Caco-2 (cell line): ENCODE measurements at places on chromosomes 3 and 15. TPM values are rescaled to one million over a fixed set of nuclear protein-coding genes. Genes with fewer than 3 reads are reported as not detected.

The SOX14 gene
- total RNA-seq: not detected in 2 replicates

The LPP gene
- 120 and 147 TPM in 2 replicates for total RNA-seq

The SAMD7 gene
- not detected in 2 replicates for total RNA-seq

The SCAMP5 gene
- 9.2 and 11.8 TPM in 2 replicates for total RNA-seq

The GPR87 gene
- total RNA-seq: 0.18 and 0.28 TPM in 2 replicates

The ROPN1 gene
- total RNA-seq: not detected in 2 replicates

- H3K4me3 ChIP-seq: no peak overlapping the region
- no peaks in the 10 kb centered on the region for H3K4me1 ChIP-seq
- no peaks in the 10 kb centered on the region for H3K36me3 ChIP-seq
- no peak overlapping the region for H3K27ac ChIP-seq
- no peaks in the 10 kb centered on the region for H3K27me3 ChIP-seq
Measured at GRCh38 chr3:166243511-166243910, 406.3 kb upstream of the BCHE start.

DNA sequence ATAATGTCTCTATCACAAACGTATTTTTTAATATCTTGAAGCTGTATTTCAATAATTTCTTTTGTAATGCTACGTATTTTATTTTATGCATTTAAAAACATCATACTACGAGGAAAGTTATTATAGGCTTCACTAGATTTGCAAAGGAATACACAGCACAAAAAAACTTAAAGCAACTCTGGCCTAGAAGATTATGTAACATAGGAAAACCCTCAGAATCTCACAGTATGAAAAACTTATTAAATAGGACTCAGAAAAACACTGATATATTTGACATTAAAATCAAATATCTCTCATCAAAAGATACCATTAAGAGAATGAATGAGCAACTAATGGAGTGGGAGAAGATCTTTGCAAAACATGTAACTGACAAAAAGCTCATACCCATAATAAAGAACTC is 63.7 kb downstream of the DMXL2 start:
- H3K27ac ChIP-seq: no peak overlapping the region
- DNase-seq: no peak
- no peak overlapping the region for H3K4me3 ChIP-seq
- H3K36me3 ChIP-seq: no peaks in the 10 kb centered on the region
- no peaks in the 10 kb centered on the region for H3K27me3 ChIP-seq

- H3K4me3 ChIP-seq: no peak overlapping the region
- no peak for DNase-seq
- H3K4me1 ChIP-seq: no peaks in the 10 kb centered on the region
- H3K27me3 ChIP-seq: no peaks in the 10 kb centered on the region
Measured at GRCh38 chr3:117885011-117885441, 1149.6 kb downstream of the IGSF11 start.

DNA sequence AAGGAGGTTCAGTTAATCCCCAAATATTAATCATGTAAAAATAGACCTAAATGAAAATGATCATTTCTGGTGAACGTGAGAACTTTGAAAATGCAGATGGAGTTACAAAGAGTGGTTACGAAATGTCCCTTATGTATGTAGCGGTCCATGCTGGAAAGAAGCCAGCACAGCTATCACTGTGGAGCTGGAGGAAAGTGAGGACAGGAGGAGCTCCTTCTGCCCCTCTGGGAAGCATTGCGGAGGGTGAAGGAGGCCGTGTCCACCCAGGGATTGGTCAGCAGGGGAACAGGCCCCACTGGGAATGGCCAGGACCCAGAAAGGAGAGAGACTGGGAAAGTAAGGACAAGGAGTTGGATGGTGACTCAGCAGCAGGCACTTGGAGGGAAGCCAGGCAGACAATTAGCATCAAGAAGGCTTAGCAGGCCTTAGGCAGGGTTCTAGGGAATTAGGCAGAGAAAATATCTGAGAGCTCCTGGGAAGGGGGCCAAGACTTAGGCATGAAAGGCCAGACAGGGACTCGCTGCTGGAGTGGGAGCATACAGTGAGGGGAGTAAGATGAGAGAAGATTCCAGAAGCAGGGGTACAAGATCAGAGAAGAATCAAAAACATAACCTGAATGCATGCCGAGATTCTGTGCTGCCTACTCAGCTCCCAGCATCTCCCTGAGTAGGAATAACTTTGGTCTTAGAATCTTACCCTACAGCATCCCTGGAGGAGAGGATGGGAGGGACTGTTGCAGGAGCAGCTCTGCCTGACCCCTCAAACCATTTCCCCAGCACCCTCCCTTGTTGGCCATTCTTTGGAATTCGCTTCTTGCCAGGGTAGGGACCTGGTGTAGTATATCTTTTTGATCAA is 171.0 kb upstream of the UMPS start:
- no peaks in the 10 kb centered on the region for H3K27me3 ChIP-seq
- no peaks in the 10 kb centered on the region for H3K36me3 ChIP-seq
- H3K4me3 ChIP-seq: no peak overlapping the region
- no peak overlapping the region for H3K27ac ChIP-seq

GRCh38 chr3:108887121-108887520 is 64.5 kb downstream of the TRAT1 start:
- no peaks in the 10 kb centered on the region for H3K36me3 ChIP-seq
- H3K27ac ChIP-seq: no peak overlapping the region
- H3K4me1 ChIP-seq: no peaks in the 10 kb centered on the region
- no peak for DNase-seq
- H3K27me3 ChIP-seq: no peaks in the 10 kb centered on the region
